ENCODE measurements at places on chromosomes 1 and 21.

- DNase-seq: no peak
Measured at GRCh38 chr1:178371933-178372388, 124.8 kb downstream of the CLEC20A start.

DNA sequence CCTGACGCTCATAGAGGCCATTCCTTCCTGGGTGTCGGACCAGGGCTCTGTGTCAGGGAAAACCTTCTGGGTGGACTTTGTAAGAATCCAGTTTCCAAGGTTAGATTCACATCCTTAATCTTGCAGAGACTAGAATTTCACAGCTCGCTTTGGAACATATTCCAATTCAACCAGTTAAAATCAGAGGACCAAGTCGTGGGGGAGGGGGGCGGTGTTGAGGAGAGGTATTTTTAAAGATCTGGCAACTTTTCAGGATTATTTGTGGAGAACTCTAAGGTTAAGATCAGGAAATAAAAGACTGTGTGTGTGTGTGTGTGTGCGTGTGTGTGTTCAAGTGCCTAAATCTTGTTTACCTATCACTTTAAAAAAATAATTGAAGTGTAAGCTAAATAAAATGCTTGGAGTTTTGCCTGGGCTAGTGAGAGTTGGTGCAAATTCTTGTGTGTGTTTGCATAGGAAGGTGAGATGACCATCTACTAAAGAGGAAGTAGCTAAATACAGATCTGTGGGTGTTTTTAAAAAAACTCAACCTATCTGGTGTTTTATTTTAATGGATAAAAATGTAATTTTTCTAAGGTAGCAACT lies 21.8 kb downstream of the TENT5C start:
- DNase-seq: no peak

GRCh38 chr1:36885540-36886357 lies 148.6 kb downstream of the GRIK3 start:
- DNase-seq: no peak

DNA sequence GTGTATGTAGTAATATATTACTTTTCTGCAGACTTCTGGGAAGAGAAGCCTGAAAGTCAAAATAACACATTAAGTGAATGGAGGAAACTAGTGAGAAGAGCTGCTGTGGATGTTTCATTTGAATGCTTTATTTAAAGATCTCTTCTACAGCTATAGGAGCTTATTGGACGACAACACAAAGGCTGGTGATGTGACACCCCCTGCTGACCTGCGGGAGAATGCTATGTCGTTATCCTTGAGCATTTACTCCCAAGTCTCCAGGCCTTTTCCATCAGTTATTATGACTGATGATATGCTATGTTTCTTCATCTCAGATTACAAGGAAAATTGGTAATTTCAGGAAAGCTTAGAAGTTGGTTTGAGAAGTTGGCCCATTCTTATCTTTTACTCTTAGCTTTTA lies 22.3 kb upstream of the PLA2G4A start:
- no peak for DNase-seq

- DNase-seq: no peak
Measured at GRCh38 chr1:6098303-6099215, 52.9 kb downstream of the KCNAB2 start.

DNA sequence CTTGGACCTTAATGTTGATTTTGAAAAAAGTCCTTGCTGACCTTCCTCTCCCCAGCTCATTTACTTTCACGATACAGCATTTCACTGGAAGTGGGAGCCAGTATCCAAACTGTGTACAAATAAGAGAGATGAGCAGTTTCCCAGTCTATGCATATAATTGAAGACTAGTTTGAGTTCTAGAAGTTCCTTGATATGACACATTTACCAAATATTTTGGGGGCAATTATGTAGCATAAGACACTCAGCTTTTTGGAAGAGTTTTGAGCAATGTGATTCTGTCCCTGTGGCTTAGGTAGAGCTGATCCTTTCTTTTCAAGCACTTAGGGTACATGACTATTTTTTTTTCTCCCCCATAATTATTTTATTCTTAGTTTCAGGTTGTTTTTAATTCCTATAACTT lies 26.4 kb downstream of the GIPC2 start:
- DNase-seq: no peak

GRCh38 chr1:93848350-93848883 lies 30.6 kb downstream of the DNTTIP2 start:
- DNase-seq: no peak

DNA sequence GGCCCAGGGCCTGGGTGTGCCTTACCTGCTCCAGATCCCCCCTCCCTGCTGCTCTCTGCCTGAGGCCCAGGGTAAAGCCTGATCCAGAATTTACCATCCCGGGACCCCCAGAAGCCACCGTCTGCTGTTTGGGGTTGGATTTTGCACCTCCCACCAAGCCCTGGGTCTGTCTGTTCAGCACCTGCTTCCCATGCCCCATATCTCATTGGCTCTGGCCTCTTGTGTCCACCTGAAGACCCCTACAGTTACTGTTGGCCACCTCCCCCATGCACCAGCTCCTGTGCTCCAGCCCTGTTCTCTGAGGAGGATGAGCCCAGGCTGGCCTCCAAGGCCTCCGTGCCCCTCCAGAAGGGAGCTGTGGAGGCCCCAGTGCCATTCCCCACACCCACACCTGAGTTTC lies 113.9 kb downstream of the GRIK3 start:
- no peak for DNase-seq

DNA sequence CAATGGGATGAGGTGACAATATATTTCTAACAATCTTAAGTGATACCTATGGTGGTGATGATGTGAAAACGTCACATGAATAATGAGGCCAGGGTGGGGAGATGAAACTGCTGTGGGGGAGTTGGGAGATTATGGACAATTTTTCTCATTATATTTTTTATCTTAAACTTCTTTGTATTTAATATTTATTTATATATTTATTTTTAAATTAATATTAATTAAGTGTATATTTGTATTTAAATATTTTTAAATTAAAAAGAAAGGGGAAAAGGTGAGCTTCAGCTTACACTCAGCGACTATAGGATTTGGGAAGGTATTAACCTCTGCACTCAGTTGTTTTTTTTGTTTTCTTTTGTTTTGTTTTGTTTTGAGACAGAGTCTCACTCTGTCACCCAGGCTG lies 158.7 kb downstream of the PSMG1 start:
- DNase-seq: no peak

DNA sequence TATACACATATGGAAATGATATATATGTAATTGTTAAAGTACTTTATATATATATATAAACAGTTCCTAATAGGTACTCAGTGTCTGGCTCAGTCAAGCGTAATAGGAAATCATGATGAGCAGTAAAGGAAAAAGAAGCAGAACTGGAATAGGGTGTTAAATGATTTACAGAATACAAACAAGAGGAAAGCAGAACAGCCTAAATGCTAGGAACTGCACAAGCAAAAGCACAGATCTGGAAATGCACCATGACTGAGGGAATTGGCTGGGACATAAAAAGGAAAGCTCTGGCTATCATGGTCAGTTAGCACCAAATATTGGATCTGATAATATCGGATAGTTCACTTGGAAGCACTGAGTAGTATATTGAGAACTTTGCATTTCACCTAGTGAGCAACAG lies 51.8 kb downstream of the SLC44A5 start:
- DNase-seq: no peak

DNA sequence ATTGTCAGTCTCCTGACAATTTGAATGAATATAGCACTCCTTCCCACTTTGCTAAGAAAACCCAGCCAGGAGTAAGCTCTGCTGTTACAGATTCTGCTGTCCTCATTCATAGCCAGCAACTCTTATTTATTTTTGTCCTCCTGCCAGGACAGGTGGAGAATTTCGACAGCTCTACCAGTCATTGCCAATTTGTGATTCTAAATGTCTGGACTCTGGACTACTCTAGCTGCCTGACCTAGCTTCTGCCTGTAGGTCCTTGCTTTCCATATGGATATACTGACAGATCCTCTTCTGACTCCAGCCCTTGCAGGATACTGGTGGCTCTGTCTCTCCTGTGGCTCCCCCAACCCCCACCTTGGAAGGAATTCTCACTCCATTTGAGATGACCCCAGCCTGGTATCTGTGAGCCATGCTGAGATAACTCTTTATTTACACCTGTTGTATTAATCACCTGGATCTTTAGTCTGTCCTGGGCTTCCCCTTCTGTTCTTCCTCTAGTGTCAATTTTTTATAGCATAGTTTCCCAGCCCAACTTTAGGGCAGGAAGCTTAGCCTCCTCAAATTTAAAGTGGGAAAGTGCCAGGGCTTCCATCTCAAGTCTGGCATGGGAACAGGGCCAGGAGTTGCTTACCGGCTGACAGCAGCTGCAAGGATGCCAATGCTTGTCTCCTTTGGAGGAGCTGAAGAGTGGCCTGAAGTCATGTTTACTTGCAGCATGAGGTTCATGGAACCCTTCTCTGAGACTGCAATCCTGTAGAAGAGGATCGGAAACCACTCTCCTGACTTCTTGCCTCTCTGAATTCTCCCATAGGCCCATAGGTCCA lies 6.7 kb downstream of the PM20D1 start:
- no peak for DNase-seq

DNA sequence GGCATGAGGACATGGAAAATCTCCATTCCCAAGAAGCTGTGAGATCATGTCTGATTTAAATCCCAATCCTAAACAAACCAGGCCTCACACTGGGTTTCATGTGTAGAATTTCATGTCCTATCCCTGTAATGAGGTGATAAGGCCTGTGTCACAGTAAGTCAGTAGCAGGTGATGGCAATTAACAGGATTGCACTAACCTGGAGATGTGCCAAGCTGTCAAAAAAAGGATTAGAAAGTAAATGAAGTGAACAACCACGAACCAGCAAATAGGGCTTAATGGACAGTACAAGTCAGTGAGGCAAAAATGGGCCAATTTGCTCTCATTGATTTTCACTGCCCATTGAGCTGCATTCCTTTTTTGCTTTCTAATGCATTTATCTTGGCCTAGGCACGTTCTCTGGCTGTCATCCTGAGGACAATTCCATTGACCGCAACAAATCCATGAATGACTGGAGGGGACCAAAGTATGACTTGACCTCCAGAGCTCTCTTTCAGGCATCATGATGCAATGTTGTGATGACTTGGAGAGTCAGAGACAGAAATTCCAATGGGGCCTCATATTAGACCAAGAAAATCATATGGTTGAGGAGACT lies 673.6 kb upstream of the ADGRL2 start:
- DNase-seq: no peak

- DNase-seq: no peak
Measured at GRCh38 chr1:40171036-40171435, 9.8 kb downstream of the RLF start.

GRCh38 chr1:154178911-154179811 lies 12.7 kb downstream of the TPM3 start:
- DNase-seq: no peak

DNA sequence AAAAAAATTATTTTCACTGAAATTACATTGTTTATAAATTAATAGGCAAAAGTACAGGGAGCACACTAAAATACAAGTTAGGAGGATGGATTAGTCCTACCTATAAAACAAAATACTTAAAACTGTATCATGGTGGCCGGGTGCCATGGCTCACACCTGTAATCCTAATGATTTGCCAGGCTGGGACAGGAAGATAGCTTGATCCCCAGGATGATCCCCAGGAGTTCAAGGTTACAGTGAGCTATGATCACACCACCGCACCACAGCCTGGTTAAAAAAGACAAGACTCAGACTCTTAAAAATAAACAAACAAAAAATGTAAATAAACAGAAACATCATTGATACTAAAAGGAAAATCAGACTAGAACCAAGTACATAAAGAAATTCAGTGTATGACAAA lies 53.5 kb downstream of the ASH1L start:
- DNase-seq: no peak

GRCh38 chr1:7468248-7468647 lies 302.8 kb upstream of the VAMP3 start:
- no peak for DNase-seq

GRCh38 chr1:247056071-247056470 lies 22.5 kb downstream of the ZNF670 start:
- DNase-seq: no peak

DNA sequence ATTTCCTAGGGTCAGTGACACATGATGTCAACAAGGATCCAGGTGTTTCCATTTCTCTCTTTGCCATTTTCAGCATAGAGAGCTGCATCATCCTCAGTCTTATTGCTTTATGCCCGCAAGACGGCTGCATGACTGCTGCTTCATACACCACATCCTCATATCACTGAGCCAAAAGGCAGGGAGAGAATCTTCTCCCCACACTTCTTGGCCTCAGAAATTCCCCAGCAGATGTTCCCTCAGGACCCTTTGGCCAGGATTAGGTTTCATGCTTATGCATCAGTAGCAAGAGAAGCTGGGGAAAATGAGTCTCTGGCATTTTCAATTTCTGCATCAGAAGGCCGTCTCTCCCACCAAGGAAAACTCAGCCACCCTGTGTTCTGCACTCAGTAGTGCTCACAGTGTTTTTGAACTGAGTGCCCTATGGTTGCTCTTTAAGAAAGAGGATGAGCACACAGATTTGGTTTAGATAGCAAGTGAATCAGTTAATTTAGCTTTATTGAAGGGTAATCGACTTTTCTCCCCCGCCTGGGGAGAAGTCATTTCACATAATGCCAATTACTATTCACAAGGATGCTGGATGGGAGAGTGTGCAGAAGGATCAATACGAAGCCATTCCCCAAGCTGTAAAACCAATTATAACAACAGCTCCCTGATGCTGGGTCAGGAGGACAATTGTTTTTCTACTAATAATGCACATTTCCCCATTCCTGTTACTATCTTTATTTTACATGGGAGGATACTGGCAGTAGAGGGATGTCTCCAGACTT lies 360.2 kb downstream of the HHIPL2 start:
- no peak for DNase-seq

DNA sequence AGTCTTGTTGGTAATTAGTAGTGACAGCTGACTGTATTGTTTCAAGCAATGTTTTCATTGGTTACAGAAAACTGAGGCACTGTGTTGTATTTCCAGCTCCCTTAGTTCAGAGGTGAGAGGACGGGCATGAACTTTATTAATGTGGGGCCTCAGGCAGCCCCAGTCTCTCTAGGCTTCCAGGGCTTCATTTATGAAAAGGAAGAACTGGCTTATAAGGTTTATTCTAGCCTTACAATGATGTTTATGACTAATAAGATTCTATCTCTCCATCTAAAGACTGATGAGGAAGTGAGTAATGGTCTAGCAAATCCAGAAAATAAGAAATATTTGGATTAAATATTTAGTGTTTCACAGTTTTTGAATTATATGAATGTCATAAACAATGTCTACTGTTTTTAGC lies 41.5 kb downstream of the CBS start:
- no peak for DNase-seq

Measured in activated CD4-positive, alpha-beta T cell treated with anti-CD3 and anti-CD28 coated beads, Interleukin-2, amount 50 U/mL, for 16 hours (primary cell).